ENCODE measurements at places on chromosomes 7 and 10. TPM values are rescaled to one million over a fixed set of nuclear protein-coding genes. Genes with fewer than 3 reads are reported as not detected.

Gene FAM241B
- total RNA-seq: not detected

Gene SLC25A28
- total RNA-seq: 45.7 TPM

Gene COL26A1
- 1.4 TPM for total RNA-seq

DNA sequence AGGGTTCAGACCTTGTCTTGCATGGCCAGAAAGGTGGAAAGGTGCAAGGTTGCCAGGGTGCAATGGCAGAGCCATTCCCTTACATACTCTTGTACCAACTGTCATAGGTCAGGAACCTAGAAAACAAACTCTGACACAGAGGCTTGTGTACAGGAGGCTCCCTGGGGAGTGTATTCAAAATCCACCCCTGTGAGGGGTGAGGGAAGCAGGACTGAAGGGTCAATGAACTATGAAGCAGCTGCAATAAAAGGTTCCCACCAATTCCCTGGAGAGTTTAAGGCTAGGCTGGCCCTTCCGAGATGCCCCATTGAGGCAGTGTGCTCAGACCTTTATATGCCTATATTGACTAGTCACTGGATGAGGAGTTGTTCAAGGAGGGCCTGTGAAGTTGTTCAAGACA, 13.9 kb upstream of the CUZD1 start:
- no peak for DNase-seq

Gene PON1
- 0.24 TPM for total RNA-seq

GRCh38 chr7:35021445-35021844, 15.8 kb downstream of the DPY19L1 start:
- DNase-seq: no peak

Gene ZPBP
- total RNA-seq: not detected

GRCh38 chr7:65462148-65462716, 88.6 kb downstream of the ZNF92 start:
- DNase-seq: no peak

DNA sequence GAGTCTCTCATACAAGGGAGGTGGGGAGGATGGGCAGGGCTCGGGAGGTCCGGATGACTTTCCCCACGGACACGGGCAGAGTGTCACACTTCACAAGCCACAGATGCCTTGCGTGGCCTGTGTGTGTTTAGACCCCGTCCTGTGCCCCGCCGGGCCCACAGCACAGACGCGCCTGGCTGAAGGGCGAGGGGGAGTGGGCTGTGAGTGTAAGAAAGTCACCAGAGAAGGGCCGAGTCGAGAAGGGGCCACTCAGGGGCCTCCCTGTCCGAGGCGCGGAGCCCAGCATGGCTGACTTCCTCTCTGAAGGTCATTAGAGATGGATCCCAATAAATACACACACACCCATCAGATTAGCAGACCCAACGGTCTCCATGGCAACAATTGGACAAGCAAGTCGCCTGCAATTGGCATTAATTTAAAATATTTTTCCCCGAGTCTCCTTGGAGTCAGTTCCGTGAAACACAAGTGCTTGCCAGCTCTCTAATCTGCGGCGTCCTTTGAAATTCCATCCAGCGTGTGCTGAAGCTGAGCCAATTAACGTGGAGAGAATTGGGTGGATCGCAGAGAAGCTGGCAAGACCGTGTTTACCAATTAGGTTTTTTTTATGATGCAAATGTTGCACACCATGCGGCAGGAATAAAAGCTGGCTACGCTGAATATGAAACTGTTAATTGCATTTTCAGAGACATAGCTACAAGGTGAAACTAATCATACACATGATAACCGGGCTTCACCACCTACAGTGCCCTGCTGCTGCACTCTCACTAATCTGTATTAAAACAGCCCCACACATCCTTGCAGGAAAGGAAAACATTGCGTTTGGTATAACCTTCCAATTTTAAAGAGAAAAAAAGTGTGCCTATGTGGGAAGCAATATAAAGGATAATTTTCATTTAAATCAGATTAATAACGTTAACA, 571.2 kb downstream of the PTPRN2 start:
- DNase-seq: peak; percentile 31

DNA sequence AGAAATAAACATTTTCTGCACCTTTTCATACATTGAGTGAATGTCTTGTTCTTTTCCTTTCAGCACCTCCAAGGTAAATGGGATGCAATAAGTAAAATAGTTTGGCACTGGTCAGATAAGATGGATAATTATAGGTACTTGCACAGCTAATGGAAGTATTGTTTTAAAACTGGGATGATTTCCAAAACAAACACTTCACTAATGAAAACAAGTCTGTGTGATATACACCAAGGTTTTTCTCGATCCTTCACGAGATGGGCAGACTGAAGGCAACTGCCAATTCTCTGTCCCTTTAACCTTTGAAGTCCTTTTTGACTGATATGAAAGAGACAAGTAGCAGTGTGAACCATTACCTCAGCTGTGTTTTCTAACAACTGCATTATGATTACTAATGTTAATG, 423.8 kb downstream of the GFRA1 start:
- DNase-seq: no peak

GRCh38 chr7:79034730-79035129, 418.7 kb downstream of the MAGI2 start:
- no peak for DNase-seq

Gene LRIT1
- total RNA-seq: 3.6 TPM

- peak; percentile 19 for DNase-seq
These were observed 39.1 kb upstream of the TMEM236 start for GRCh38 chr10:17712717-17713471.

Gene NEBL
- total RNA-seq: 30.6 TPM

DNA sequence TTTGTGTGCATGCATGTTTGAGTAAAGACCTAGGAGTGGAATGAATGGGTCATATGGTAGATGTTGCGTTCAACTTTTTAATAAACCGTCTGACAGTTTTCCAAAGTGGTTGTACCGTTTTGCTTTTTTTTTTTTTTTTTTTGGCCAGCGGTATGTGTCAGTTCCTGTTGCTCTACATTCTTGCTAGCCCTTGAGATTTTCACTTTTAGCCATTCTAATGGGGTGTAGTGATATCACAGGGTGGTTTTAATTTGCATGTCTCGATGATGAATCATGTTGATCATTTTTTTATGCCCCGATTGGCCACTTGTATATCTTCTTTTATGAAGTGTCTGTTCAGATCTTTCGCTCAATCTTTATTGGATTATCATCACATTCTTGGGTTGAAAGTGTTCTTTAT, 320.7 kb downstream of the CAMK1D start:
- DNase-seq: no peak

GRCh38 chr7:15403751-15404150, 158.1 kb downstream of the AGMO start:
- DNase-seq: no peak

DNA sequence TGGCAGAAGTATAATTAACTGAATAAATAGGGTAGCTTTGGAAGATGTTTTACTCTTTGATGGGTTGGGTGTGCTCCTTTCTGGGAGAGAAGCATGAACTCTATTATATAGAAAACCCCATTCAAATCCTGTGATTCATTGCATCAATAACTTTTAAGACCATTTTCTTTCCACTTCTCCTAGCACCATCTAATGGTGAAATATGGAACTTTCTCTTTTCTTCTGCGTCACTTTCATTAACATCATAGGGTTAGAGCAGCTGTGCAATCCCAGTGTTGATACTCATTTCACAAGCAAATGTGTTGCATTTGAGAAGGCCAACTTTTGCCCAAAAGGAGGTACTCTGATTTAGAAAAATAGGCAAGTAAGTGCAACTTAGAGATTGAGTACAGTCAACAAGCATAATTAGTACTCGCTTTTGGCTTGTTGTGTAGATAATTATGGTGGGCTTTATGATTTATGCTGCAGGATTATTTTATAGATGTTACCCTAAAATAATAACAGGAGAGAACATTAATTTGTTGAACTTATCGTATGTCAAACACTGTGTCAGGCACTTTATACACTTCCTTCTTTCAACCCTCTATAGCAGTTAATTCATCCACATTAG, 92.9 kb downstream of the CPED1 start:
- peak; percentile 82 for DNase-seq

- DNase-seq: no peak
These were observed 8.0 kb upstream of the CALHM1 start for GRCh38 chr10:103466734-103467133.

GRCh38 chr10:13712476-13712836, 125.7 kb downstream of the PRPF18 start:
- DNase-seq: no peak

DNA sequence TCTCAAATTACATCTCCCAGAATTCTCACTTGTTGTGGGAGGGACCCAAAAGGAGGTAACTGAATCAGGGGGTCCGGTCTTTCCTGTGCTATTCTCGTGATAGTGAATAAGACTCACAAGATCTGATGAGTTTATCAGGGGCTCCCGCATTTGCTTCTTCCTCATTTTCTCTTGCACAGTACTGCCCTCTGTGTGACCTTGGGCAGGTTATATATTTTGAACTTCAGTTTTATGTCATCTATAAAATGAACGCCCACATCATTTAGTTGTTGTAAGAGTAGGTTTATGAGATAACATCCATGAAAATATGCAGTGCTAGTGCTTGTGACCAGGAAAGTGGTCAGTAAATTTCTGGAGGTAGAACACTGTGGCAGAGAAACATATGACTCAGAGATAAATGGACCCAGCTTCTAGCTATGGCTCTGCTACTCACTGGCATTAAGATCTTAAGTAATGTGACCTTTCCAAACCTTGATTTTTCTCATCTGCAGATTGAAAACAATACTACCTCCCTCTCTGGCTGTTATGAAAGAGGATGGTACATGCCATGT, 44.3 kb downstream of the SCRN1 start:
- DNase-seq: no peak

GRCh38 chr7:138510003-138510402, 49.9 kb downstream of the TRIM24 start:
- no peak for DNase-seq

DNA sequence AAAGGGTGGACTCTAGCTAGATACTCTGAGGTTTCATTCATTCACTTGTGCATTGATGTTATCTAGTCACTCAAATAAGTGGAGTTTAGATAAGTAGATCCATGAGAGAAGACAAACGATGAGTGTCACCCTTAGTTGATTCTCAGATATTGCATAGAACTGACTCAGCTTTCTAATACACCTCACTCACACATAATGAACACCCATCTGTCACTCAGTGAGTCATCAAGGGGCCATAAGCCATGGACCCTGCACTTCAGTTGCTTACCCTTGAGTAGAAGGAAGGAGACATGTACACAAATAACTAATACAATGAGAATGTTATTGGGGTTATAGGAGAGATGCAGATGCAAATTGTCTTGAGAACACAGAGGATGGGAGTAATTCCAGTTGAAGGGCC, 163.8 kb downstream of the SORCS3 start:
- no peak for DNase-seq

DNA sequence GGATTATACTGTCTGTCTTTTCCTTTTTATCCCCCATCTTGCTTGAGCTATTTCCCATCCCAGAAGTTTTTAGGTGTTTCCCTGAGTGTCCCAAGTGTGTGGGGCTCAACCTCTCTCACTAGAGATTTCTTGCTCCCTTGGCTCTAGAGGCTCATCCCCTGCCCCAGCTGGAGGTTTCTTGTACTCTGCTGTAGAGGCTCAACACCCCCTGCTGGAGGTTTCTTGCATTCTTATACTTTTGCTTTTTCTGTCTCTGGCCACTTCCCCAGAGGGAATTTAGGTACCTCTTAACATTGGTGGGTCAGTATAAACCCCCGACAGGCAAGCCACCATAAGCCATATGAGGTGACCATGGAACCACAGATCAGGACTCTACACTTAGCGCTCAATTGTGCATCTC, 114.2 kb upstream of the FAM3C start:
- DNase-seq: no peak

Gene FASTK
- total RNA-seq: 63.1 TPM

DNA sequence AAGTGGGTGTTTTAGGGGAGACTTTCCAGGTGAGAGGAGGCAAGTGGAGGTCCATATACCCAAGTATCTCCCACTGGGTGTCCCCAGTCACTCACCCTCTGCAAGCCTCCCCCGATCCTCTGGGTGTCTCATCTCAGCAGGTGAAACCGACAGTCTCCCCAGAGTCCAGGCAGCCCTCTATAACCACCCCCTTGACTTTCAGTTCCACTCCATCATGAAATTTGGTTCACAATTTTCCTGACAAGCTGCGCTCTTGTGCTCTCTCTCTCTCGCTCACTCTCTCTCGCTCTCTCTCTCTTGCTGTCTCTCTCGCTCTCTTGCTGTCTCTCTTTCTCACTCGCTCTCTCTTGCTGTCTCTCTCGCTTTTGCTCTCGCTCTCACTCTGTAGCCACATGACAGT, 8.1 kb upstream of the RABGEF1 start:
- no peak for DNase-seq

DNA sequence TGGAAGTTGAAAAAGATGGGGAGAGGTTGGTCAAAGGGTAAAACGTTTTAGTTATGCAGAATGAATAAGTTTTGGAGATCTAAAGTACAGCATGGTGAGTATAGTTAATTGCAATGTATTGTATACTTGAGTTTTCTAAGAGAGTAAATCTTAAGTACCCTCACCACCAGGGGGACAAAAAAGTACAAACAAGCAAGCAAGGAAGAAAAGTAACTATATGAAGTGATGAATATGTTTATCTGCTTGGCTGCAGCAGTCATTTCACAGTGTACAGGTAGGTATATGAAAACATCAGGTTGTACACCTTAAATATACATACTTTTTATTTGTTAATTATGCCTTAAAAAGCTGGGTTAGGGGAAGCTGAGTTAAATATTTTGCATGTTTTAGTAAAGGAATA, 157.3 kb downstream of the PCLO start:
- peak; percentile 3 for DNase-seq

Gene TRPV5
- total RNA-seq: 2.9 TPM

DNA sequence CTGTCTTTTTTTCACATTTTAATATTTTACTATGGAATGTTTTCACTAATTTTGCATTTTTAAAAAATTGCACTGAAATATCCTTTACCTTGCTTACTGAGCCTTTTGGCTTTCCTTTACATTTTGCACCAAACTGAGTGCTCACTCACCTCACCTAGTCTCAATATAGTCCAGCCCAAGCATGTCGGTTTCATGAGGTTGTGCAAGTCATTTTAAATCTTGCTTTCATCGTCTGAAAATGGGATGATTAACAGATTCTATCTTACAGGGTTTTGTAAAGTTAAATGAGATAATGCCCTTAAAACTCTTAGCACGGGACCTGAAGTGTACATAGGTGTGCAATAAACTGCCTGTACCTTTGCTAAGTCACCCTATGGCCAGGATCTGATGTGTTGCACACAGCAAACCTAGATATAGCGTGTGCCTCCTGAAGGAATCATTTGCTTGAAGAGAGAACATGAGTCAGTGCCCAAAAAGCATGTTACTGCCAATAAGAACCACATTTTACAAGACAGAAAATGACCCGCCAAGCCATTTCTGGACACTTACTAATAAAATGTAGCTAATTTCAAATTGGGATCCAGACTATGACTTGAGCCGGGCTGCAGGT, 199.8 kb downstream of the JCAD start:
- no peak for DNase-seq

Gene PRPS1L1
- total RNA-seq: 3.9 TPM

Gene DPCD
- 16.1 TPM for total RNA-seq

- DNase-seq: no peak
These were observed 59.3 kb upstream of the IL6 start for GRCh38 chr7:22667562-22668239.

- peak; percentile 82 for DNase-seq
These were observed 36.0 kb downstream of the CCNY start for GRCh38 chr10:35372329-35372728.

Gene CREB3L2
- 26.5 TPM for total RNA-seq

Gene RAMP3
- total RNA-seq: 3.1 TPM
